ENCODE measurements at places on chromosomes 4 and X.

DNA sequence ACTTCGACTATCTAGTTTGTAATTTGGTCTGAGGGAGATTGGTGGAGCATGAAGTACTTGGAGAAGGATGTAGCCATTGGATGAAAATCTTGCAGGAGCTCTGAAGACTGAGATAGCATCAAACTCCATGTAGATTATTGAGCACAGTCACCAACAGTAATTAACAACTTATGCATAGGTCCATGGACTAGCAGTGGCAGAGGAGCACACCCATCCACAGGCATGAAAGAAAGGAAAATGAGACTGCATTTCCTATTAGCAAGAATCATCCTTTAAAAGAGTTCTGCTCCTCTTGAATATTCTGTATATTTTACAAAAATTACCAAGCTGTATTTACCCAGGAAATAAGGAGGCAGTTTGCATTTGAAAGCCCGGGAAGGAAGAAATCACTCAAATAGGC is 529.4 kb upstream of the ACTRT1 start:
- no peak for DNase-seq

GRCh38 chr4:45453258-45453853 is 670.5 kb downstream of the GABRG1 start:
- DNase-seq: no peak

DNA sequence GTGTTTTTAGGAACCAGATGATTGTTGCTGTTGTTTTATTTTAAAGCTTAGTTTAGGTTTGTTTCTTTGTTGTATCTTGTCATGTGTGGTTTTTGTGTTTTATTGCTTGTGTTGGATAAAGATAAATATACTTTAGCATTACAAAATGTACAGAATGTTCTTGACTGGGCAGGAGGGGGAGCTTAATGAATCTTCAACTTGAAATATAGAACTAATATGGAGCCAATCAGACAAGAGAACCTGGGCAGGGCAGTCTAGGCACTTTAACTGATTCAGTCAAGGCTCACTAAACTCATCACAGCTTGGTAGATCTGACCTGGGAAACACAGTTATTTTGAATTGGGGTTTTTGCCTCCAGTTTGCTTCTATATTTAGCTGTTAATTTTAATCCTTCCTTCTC is 304.2 kb downstream of the ARHGAP24 start:
- DNase-seq: no peak

GRCh38 chrX:19761554-19762295 is 125.7 kb downstream of the SH3KBP1 start:
- no peak for DNase-seq

GRCh38 chr4:38153387-38153760 is 193.2 kb downstream of the PTTG2 start:
- no peak for DNase-seq

DNA sequence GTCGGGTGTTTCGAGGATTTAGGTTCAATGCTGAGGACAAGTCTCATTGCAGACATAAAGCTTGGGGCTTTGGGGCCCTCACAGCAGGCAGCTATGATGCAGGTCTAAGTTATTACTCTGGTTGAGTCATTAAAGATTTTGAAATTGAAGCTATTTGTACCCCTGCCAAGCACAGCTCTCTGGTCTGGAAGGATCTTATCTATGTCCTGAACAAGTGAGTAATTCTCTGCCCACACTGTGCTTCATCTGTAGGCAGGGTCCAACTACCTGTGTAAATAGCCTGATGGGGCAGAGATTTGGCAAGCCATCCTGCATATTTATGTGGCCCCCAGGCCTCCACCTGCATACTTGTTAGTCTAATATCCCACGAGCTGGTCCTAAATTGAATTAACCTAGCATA is 41.4 kb upstream of the MAGEA4 start:
- peak; percentile 45 for DNase-seq

DNA sequence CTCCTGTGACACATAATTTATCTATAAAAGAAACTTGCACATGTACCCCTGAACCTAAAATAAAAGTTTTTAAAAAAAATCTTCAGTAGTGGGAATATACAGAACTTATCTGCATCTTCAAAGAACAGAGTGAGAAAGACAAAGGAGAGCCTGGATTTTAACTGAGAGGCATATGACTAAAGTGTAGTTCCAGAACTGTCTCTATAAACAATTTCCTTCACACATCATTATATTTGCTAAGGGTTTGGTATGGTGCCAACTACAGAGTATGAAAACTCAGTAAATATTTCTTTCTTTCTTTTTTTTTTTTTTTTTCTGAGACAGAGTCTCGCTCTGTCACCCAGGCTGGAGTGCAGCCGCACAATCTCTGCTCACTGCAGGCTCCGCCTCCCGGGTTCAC is 49.9 kb upstream of the NFKB1 start:
- DNase-seq: no peak

GRCh38 chr4:159019356-159019755 is 83.5 kb upstream of the RAPGEF2 start:
- DNase-seq: no peak

DNA sequence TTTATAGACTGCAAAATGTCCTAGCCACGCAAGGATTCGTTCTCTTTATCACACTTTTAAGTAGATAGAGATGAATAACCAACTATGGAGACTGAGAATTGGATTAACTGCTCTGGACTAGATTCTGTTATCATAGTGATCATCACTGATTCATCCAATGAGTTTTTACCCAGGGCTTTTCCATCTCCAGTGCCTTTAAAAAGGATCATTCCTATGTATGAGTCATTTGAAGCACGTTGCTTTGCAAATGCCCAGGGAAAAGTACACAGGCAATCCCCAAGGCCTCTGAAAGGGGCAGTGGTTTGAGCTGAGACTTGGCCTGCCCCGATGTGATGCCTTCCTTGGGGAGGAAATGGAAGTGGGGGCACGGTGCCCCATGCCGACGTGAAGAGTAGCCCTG is 122.7 kb upstream of the PSAPL1 start:
- peak; percentile 92 for DNase-seq

All from amniotic stem cell (primary cell).